ENCODE measurements at places on chromosomes 5 and 9.

GRCh38 chr9:108278341-108278740 is 577.4 kb downstream of the ACTL7B start:
- no peak for DNase-seq

GRCh38 chr5:36279054-36279698 is 22.5 kb downstream of the RANBP3L start:
- DNase-seq, result no peak

- DNase-seq, result no peak
These were observed 101.8 kb downstream of the CCDC192 start for GRCh38 chr5:127804886-127805426.

DNA sequence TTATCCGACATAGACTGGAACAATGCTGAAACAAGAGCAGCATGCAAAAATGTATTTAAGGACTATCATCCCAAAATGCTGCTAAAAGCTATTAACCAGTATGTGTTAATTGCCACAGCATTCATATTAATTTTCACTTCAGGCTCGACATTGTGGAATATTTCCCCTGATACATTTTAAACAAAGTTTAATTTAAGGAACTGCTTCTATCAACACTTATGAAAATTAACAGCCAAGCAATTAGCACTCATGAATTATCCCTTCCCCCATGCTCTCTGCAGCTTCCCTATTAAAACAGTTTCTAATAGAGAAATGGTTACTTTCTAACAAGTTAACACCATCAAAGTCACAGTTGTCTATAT is 54.8 kb downstream of the MAPKAP1 start:
- no peak for DNase-seq

GRCh38 chr9:91193658-91194391 is 167.9 kb downstream of the AUH start:
- peak; percentile 52 for DNase-seq

- DNase-seq, result no peak
These were observed 139.3 kb upstream of the NR4A3 start for GRCh38 chr9:99682378-99682777.

DNA sequence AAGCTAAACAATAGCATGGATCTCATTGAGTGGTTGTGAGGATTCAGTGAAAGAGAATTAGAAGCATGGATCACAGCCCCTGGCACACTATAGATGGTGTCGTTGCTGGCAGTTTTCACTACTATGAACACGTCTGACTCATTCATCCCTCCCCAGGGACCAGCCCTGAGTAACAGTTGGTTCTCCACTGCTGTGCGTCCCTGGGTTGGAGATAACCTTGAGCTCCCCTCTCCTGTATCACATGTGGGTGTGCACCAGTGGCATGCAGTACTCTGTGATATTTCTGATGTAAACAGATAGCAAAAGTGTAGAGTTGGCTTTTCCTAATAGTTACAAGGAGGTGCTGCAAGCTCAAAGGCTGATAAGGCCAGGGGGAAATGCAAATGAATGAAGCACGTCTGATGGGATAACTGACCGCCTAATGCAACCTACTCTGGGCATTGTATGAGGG is 8.8 kb upstream of the LCP2 start:
- peak; percentile 26 for DNase-seq

DNA sequence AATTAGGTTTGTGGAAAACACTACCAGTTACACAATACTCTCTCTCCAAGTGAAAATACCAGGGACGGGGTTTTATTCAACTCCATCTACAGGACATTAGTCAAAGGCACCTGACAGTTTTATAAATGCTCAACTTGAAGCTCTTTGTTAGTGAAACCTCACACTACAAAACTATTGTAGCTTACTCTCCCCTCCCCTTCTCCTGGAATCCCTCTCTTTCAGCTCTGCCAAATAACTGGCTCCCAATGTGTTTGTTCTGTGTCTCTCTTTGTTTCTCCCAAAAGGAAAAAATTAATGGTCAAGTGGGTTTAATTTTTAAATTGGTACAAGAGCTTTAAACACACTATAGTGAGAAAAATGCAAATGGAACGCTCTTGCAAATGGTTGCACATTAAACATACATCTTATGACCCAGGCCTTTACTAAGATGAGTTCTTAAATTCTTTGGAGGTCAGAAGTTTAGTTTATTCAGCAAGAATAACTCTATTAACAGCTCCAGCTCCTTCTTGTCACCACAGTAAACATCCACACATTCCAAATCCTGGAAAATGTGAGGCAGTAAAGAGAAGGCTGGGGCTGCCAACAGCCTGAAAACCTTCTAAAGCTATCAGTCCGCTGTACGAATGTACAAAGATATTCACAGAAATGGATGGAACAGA is 48.4 kb downstream of the ZNF608 start:
- no peak for DNase-seq

DNA sequence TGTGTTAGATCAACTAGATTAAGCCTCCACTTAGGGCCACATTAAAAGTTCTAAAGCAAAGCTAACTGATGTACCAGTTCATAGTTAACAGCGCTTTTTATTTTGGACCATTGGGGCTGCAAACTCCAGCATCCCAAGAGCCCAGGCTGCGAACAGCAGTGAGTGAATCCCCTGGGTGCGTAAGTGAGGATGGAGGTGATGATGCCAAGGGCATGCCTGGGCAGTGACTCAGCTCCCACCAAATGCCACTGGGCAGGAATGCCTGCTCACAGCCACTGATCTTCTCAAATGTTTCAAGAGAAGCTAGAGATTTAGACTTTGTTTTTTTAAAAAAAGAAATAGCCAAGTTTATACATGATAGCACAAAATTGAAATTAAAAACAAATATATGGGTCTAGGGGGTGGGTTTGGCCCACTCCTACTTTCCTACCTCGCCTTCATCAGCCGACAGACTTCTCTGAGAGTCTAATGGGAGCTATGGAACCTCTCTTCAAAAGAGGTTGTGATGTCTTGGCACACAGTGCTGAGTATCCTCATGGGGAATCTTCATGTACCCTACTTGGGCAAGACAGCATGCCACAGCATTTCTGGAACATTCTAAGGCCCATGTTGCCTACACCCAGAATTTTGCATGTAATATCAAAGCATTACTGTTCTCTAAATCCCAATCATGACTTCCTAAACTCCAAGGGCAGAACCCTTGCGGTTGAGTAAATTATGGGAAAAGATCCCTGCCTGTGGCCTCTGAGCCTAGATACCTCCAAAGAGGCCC is 398.1 kb downstream of the EBF1 start:
- no peak for DNase-seq

GRCh38 chr9:87640385-87640795 is 85.5 kb upstream of the CTSL start:
- no peak for DNase-seq

DNA sequence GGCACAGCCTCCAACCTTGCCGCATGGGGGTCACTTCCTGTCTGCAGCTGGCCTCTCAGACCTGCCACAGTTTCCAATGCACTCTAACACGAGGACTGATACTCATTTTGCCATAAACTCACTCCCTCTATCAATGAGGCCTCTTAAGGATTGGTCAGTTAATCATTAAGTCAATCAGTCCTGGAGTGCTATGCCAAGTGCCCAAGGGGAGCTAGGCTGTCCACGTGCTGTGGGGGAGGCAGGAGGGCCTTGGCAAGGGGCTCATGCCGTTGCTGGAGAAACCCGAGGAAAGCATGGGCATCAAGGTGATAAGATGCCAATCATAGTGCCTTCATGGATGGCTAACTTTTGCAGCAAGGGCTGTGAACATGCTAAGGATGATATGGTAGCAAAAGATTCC is 1.7 kb upstream of the ALDH1B1 start:
- DNase-seq, result no peak

- no peak for DNase-seq
These were observed 30.4 kb upstream of the SLC2A8 start for GRCh38 chr9:127366594-127366993.

DNA sequence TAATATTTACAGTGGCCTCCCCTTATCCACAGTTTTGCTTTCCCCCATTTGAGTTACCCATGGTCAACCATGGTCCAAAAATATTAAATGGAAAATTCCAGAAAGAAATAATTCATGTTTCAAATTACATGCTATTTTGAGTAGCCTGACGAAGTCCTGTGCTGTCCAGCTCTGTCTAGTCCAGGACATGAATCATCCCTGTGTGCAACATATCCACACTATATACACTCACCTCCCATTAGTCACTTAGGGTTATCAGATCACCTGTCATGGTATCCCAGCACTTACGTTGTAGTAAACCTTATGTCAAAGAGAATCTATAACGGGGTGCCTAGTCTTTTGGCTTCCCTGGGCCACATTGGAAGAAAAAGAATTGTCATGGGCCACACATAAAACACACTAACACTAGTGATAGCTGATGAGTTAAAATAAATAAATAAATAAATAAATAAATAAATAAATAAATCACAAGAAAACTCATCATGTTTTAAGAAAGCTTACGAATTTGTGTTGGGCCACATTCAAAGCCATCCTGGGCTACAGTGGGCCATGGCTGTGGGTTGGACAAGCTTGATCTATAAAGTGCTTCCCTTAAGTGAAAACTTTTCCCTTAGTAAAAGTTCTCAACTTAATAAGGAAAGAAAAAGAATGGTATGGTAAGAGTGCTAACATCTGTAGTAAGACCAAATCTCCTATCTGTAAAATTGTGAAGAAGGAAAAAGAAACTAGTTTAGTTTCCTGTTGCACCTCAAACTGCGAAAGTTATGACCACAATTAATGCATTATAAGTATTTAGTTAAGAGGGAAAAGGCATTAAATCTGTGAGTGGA is 15.9 kb upstream of the OMD start:
- no peak for DNase-seq

DNA sequence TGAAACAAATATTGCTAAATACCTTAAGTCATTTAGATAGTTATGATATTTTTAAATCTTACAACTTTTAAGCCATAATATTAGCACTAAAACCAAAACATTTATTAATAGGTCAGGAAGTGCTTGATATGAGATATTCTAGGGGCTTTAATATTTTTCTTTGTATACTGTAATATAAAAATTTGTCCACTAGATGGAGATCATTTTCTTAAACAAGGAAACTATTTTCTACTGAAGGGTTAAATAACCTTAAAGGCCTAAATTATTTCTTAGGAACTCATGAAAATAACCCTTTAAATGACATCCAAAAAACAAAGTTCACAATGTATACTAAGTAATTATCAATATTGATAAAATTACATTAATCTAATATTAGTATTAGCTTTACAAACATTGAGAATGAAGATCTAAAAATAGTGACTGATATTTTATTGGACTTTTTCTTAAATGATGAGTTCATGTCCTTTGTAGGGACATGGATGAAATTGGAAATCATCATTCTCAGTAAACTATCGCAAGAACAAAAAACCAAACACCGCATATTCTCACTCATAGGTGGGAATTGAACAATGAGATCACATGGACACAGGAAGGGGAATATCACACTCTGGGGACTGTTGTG is 635.7 kb downstream of the RAB3C start:
- no peak for DNase-seq

DNA sequence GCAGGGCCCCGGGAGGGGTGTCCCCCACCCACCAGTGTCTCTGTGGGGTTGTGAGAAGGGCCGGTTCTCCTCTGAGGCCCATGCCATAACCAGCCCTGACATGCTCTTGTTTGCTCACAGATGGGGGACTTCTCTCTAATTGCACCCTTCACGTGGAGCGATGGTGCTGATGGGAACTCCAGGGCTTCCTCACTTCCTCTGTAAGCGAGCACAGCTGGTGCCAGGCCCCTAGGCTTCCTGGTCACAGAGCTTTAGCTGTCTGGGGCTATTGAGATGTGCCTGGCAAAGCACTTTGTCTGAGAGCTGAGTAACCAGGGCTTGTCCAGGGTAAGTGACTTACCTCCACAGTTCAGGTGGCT is 36.4 kb downstream of the PHF2 start:
- no peak for DNase-seq

DNA sequence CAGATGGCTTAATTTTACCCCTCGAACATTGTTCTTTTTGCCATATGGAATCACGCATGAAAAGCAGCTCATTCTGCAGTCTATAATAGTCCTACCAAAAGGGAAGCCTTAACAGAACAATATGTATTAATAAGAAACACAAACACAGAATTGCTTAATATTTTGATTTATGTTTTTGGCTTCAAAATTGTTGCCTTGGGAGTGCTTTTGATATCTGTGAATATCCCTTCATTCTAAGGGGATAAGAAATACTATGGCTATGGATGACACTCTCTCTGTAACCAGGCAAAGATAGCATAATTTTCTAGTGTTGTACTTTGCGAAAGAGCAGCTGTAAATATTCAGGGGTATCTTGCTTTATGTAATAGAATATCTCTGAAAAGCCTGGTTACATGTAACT is 26.3 kb upstream of the CFAP95 start:
- no peak for DNase-seq

GRCh38 chr5:140344683-140345423 is 1.6 kb downstream of the HBEGF start:
- DNase-seq, result no peak

- no peak for DNase-seq
These were observed 74.4 kb downstream of the GLIS3 start for GRCh38 chr9:4225291-4226028.

- no peak for DNase-seq
These were observed 128.3 kb upstream of the TBC1D2 start for GRCh38 chr9:98383758-98384157.

- no peak for DNase-seq
These were observed 7.7 kb downstream of the MFAP3 start for GRCh38 chr5:154046486-154046885.

- DNase-seq, result no peak
These were observed 69.4 kb downstream of the NUP214 start for GRCh38 chr9:131194762-131195161.

- DNase-seq, result no peak
These were observed 19.0 kb downstream of the HMGCS1 start for GRCh38 chr5:43294226-43294625.

DNA sequence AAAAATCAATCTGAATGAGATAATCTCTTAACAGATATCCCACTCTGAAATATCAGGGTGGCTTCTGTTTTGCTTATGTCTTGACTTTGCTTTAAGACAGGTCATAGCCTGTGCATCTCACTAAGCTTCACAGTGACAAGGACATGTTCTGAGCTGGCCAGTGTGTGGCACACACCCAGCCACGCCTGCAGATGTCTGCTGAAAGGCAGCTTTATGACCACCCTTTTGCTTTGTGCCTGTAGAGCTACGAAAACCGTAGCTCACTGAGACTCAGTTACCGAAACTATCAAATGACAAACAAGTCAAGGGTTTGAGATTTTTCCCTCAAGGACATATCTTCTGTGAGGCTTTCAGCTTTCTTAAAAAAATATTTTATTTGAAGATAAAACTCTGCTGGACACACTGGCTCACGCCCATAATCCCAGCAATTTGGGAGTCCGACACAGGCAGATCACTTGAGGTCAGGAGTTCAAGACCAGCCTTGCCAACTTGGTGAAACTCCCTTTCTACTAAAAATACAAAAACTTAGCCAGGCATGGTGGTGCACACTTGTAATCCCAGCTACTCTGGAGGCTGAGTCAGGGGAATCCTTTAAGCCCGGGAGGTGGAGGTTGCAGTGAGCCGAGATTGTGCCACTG is 233.2 kb downstream of the SPATA31A1 start:
- DNase-seq, result no peak

- DNase-seq, result no peak
These were observed 21.5 kb downstream of the TNFSF8 start for GRCh38 chr9:114908805-114909448.

- no peak for DNase-seq
These were observed 607.9 kb upstream of the TLE4 start for GRCh38 chr9:78963911-78964310.
